ENCODE measurements at places on chromosomes 2 and 18.

DNA sequence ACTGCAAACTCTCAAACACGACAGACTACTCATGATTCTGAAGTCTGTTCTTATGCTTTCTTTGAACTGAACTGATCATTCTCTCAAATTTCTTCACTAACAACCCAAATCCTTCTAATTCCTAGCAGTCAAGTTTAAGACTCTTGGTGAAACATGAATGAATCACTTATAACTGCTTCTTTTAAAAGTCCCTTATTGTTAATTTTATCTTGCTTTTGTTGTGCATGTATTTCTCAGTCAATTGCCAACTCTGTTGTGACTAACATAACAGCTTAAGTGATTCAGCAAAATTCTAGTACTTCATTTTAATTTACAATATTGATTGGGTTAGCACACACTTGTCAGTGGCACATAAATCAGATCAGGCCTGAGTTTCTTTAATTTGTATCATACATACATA is 357.0 kb upstream of the FSIP2 start:
- DNase-seq: no peak

GRCh38 chr2:34252111-34252510 is 653.0 kb upstream of the FAM98A start:
- no peak for DNase-seq

DNA sequence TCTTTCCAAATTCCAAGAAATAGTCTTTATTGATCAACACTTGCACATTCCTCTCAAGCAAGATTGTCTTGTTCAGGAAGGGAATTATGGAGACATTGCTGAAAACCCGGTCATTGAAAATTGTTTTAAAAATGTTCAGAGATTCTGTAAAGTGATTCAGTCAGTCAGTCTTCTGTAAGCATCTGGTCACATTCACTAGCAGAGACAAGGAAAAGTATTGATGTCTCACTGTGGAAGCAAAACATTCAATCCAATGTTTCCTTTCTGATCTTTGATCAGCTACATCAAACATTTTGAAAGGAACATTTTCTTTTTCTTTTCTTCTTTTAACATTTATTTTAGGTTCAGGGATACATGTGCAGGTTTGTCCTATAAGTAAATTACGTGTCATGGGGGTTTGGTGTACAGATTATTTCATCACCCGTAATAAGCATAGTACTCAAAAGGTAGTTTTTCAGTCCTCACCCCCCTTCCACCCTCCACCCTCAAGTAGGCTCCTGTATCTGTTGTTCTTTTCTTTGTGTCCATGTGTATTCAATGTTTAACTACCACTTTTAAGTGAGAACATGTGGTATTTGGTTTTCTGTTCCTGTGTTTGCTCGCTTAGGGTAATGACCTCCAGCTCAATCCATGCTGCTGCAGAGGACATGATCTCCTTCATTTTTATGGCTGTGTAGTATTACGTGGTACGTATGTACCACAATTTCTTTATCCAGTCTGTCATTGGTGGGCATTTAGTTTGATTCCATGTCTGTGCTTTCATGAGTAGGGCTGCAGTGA is 61.2 kb downstream of the CTNNA2 start:
- DNase-seq: no peak

- DNase-seq: no peak
These were observed 824.9 kb upstream of the CRIM1 start for GRCh38 chr2:35530615-35531135.

DNA sequence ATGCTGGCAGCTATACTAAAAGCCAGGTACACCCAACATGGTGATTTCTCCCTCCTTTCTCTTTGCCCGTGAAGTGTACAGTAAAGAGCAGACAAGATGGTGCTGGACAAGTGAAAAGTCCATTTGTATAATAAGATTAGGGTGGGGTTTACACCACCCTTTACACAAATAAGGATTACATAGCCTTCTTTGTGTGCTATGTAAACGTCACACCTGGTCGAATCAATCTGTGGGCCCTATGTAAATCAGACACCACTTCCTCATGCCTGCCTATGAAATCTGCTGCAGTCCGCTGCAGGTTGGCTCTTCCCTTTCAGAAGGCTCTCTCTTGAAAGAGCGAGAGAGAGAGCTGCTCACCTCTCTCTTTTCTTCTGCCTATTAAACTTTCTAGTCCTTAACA is 1054.3 kb upstream of the SLC39A10 start:
- no peak for DNase-seq

Measured in cortex of kidney (tissue), 1 donor.